Neural progenitor cell (in vitro differentiated cells): ENCODE measurements at places on chromosomes 2 and 18. TPM values are rescaled to one million over a fixed set of nuclear protein-coding genes. Genes with fewer than 3 reads are reported as not detected.
A peak's percentile ranks its signal among the peaks of the same experiment; 100 is the strongest.

- H3K36me3 ChIP-seq = no peaks in the 10 kb centered on the region
- DNase-seq = no peak
- no peak overlapping the region for H3K4me3 ChIP-seq
- H3K27ac ChIP-seq = peak overlapping the region; percentile 76
- H3K27me3 ChIP-seq = no peaks in the 10 kb centered on the region
These were observed 170.0 kb downstream of the CERS6 start for GRCh38 chr2:168626096-168626495.

DNA sequence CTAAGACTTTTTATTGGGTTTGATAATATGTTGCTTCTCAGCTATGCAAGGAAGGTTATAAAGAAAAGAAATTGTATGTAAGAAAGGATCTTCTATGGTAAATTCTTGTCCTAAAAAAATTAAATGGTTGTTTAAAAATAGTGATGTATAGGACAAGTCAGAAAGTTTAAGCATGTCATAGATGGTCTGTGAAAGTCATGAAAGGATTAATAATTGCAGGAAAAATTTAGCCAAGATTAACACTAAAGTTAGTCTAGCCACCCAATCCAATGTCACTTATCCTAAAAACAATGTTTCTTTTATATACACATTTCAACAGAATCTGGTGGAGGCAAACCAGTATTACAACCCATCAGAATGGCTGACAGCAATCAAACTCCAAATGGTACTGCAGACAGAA is 1046.7 kb upstream of the SLC39A10 start:
- no peaks in the 10 kb centered on the region for H3K4me1 ChIP-seq
- H3K4me3 ChIP-seq = no peak overlapping the region
- H3K27ac ChIP-seq = no peak overlapping the region
- no peaks in the 10 kb centered on the region for H3K27me3 ChIP-seq
- no peaks in the 10 kb centered on the region for H3K36me3 ChIP-seq

DNA sequence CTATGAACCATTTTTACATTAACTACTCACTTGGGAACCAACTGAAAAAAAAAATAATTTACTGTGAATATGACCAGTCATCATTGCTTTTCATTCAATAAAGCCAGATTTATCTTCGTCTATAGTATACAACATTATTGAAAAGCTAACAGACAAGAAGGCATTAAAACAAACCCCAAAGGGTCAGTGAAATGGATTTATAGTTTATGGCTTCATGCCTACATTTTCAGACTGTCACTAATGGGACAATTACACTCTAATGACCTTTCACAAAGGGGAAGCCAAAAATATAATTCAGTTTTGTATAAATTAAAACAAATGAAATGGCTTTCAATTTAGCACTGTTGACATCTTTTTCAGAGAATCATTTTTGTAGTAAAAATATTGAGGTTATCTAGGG is 169.1 kb downstream of the DSEL start:
- no peak overlapping the region for H3K27ac ChIP-seq
- no peak for DNase-seq
- H3K36me3 ChIP-seq = no peaks in the 10 kb centered on the region
- H3K4me1 ChIP-seq = no peaks in the 10 kb centered on the region
- no peak overlapping the region for H3K4me3 ChIP-seq

- no peak overlapping the region for H3K27ac ChIP-seq
- H3K27me3 ChIP-seq = no peaks in the 10 kb centered on the region
- H3K4me1 ChIP-seq = peaks cover 8% of the 10 kb centered on the region
- no peak overlapping the region for H3K4me3 ChIP-seq
- DNase-seq = no peak
- H3K36me3 ChIP-seq = no peaks in the 10 kb centered on the region
These were observed 308.6 kb downstream of the TGIF1 start for GRCh38 chr18:3758531-3758930.

Gene SLC30A3
- 0.56 and 1.4 TPM in 2 replicates for total RNA-seq
